ENCODE measurements at places on chromosomes 2 and 18. TPM values are rescaled to one million over a fixed set of nuclear protein-coding genes. Genes with fewer than 3 reads are reported as not detected.

DNA sequence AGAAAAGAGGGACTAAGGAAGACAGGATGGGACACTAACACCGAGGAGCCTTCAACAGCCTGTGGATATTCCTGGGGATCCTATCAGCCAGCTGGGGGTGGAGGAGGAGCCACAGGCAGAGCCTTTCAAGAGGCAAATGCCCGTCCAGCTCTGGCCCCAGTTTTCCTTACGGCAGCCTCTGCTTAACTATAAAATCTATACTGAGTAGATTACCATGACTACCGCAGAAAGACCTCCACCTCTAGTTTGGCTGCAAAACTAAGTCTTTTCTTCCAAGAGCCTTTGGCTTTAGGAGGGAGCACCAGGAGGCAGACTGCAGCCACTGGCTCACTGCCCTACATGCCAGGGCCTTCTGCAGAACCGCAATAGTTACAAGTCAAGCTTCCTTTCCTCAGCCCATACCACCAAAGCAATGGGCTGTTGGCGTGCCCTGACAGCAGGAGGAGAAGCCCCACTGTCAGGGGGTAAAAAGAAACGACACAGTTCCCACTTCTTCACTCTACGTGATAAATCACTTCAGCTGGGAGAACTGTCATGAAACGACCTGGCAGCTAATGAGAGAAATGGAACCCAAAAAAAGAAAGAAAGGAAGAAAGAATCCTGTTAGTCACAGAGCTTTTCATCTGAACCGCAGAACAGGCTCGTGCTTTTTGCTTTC lies 25.1 kb upstream of the CREB1 start:
- no peaks in the 10 kb centered on the region for H3K27me3 ChIP-seq
- no peak for DNase-seq
- no peak overlapping the region for H3K4me3 ChIP-seq

DNA sequence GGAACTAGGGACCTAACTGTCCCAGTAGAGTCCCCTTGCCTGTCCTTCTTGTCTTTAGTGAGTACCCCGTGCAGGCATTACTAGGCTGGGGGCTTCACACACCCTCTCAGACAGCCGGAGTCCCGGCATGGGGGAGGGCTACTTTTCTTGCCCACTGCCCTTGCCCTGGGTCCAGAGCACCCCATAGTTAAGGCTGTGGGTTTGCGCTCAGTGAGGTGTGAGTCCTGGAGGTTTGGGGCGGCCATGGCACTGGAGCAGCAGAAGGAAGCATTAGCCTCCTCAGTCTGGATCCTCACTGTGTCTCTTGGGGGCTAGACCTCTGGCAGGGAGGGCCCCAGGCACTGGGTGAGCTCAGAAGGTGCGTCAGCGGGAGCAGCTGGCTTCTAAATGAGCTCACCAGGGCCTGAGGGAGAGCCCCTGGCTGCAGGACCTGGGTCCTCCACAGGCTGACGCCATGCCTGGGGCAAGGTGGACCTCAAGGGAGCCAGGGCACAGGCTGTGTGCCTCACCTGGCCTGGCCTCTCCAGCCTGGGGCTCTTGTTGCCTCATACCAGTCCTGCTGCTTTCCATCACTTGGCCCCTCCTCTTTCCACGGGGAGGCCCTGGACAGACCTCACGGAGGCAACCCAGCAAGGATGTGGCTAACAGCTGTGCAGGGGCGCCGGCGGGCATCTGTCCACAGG lies 27.4 kb downstream of the HS6ST1 start:
- no peaks in the 10 kb centered on the region for H3K27me3 ChIP-seq
- peaks cover 10% of the 10 kb centered on the region for H3K4me1 ChIP-seq
- no peak overlapping the region for H3K4me3 ChIP-seq
- peaks cover 54% of the 10 kb centered on the region for H3K36me3 ChIP-seq
- DNase-seq, result no peak

- no peak for DNase-seq
- no peaks in the 10 kb centered on the region for H3K4me1 ChIP-seq
- no peak overlapping the region for H3K4me3 ChIP-seq
- H3K27me3 ChIP-seq, result no peaks in the 10 kb centered on the region
- H3K27ac ChIP-seq, result no peak overlapping the region
Measured at GRCh38 chr2:141515931-141516330, 614.9 kb downstream of the LRP1B start.

DNA sequence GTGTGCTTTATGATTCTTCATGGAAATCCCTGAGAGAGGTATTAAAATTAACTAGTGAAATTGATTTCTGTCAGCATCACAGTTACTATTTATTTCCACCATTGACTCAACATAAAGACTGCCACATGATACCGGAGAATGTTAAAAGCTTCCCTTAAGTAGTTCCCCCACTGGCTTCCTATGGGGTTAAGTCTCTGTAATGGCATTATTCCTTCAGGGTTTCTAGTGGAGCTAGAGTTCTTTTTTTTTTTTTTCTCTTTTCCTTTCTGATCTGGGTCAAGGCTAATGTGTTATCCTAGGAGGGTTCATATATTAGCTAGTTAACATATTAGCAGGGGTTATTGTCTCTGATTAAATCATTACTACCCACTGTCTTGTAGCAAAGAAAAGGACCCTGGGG lies 1919.1 kb upstream of the PIK3C3 start:
- H3K4me1 ChIP-seq, result no peaks in the 10 kb centered on the region
- no peaks in the 10 kb centered on the region for H3K36me3 ChIP-seq
- no peak overlapping the region for H3K27ac ChIP-seq
- DNase-seq, result no peak
- H3K27me3 ChIP-seq, result no peaks in the 10 kb centered on the region
- no peak overlapping the region for H3K4me3 ChIP-seq

- H3K36me3 ChIP-seq, result no peaks in the 10 kb centered on the region
- no peak overlapping the region for H3K27ac ChIP-seq
- H3K4me3 ChIP-seq, result no peak overlapping the region
- no peaks in the 10 kb centered on the region for H3K27me3 ChIP-seq
- DNase-seq, result no peak
Measured at GRCh38 chr18:49663899-49664890, 102.3 kb downstream of the LIPG start.

GRCh38 chr18:22086973-22087372 lies 82.4 kb upstream of the GATA6 start:
- H3K27ac ChIP-seq, result no peak overlapping the region
- DNase-seq, result no peak
- H3K27me3 ChIP-seq, result no peaks in the 10 kb centered on the region
- no peaks in the 10 kb centered on the region for H3K4me1 ChIP-seq
- no peak overlapping the region for H3K4me3 ChIP-seq

DNA sequence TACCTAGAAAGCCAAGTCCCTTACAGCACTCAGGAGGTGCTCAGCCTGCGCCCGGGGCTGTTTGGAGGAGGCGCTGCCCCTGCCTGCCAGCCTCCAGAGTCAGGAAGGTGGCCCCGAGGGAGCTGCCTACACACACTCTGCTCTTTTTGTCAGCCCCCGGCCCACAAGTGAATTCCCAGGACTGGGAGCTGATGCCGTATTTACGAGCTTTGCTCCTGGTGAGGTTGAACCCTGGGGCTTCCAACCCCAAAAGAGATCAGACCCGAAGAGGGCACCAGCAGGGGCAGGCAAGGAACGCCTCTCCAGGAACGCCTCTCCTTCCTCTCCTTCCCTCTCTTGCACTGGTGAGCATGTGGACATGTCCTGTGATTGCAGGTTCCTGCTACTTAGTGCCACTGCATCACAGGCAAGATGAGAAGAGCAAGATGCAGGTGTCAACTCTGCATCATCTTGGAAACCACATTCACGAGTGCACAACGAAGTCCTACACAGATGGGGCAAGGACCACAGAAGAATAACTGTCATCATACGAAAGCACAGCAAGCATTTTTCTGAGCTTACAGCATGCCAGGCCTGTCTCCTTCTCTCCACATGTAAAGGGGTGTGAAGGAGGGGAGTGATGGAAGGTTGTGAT lies 126.7 kb downstream of the NDUFA10 start:
- no peak for DNase-seq
- no peaks in the 10 kb centered on the region for H3K36me3 ChIP-seq
- no peak overlapping the region for H3K27ac ChIP-seq
- H3K27me3 ChIP-seq, result no peaks in the 10 kb centered on the region

- no peaks in the 10 kb centered on the region for H3K36me3 ChIP-seq
- H3K4me1 ChIP-seq, result no peaks in the 10 kb centered on the region
- DNase-seq, result peak; percentile 33
- H3K4me3 ChIP-seq, result no peak overlapping the region
- H3K27me3 ChIP-seq, result no peaks in the 10 kb centered on the region
Measured at GRCh38 chr18:54444319-54444914, 86.7 kb downstream of the C18orf54 start.

DNA sequence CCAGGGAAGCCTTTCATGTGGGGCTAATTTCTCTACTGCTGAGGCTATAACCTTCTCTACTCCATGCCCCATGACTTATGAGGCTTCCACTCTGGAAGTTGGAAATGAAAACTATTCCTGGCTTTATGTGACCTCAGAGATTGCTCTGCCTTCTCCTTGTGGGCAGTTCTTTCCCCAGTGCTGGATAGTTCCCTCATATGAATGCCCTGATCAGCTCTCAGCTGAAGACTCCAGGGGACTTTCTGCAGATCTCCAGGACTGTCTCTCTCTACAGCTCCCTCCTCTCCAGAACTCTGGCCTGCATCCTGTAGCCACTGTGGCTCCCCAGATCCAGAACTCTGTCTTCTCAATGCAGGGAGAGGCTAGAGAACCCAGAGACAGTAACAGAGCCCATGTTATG lies 235.1 kb downstream of the SEPTIN10 start:
- H3K4me1 ChIP-seq, result peaks cover 14% of the 10 kb centered on the region
- no peak for DNase-seq
- no peak overlapping the region for H3K4me3 ChIP-seq
- no peaks in the 10 kb centered on the region for H3K36me3 ChIP-seq

GRCh38 chr2:144146076-144146475 lies 373.8 kb downstream of the ZEB2 start:
- H3K36me3 ChIP-seq, result no peaks in the 10 kb centered on the region
- H3K4me1 ChIP-seq, result no peaks in the 10 kb centered on the region
- no peak overlapping the region for H3K27ac ChIP-seq
- H3K4me3 ChIP-seq, result no peak overlapping the region
- no peaks in the 10 kb centered on the region for H3K27me3 ChIP-seq
- DNase-seq, result no peak

- H3K36me3 ChIP-seq, result no peaks in the 10 kb centered on the region
- no peak overlapping the region for H3K27ac ChIP-seq
- H3K4me3 ChIP-seq, result no peak overlapping the region
- H3K4me1 ChIP-seq, result peaks cover 46% of the 10 kb centered on the region
Measured at GRCh38 chr18:8750954-8751415, 45.6 kb downstream of the MTCL1 start.

GRCh38 chr18:10901329-10901728 lies 248.0 kb downstream of the PIEZO2 start:
- no peak overlapping the region for H3K27ac ChIP-seq
- no peaks in the 10 kb centered on the region for H3K36me3 ChIP-seq
- H3K4me1 ChIP-seq, result no peaks in the 10 kb centered on the region
- H3K27me3 ChIP-seq, result no peaks in the 10 kb centered on the region

DNA sequence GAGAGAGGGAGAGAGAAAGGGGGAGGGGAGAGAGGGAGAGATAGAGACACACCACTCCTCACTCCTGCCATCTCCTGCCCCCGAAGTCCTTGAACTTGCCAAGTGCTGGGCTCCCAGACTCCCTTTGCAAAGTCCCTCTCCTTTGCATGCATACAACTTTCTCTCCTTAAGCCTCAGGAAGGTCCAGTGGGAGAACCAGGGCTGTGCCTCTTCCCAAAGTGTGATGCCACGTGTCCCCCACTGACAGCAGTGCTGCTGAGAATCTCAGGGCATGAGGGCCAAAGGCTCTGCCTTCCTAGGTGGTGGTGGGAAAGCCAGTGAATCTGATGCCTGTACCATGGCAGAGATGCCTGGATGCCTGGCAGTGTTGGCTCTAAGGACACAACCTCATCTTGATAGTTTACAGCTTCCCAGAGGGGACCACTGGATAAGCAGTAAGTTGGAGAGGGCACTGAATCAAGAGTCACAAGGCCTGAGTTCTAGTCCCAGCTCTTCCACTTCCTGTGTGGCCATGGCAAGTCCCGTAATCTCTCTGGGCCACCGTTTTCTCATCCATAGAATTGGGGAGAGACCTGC lies 103.4 kb downstream of the CLIP4 start:
- H3K4me3 ChIP-seq, result no peak overlapping the region
- DNase-seq, result no peak
- no peaks in the 10 kb centered on the region for H3K36me3 ChIP-seq

DNA sequence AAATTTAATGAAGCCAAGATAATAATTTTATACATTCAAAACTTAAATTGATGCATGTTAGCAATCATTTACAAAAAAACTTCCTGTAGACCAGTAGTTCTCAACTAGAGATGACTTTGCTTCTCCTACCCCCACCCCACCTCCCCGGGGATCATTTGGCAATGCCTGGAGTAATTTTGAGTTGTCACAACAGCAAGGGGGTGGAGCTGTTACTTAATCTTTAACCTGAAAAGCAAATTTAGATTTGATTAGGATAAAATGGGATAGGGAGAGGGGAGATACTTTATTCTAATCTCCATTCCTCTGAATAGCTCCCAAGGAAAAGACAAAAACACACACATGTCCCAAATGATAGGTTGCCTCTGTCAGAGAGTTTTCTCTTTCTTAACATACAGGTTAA lies 4.2 kb downstream of the SLC40A1 start:
- no peaks in the 10 kb centered on the region for H3K27me3 ChIP-seq
- no peak overlapping the region for H3K4me3 ChIP-seq
- H3K27ac ChIP-seq, result no peak overlapping the region
- no peaks in the 10 kb centered on the region for H3K36me3 ChIP-seq
- H3K4me1 ChIP-seq, result peaks cover 5% of the 10 kb centered on the region

GRCh38 chr2:46296216-46296839 lies 879 bp upstream of the EPAS1 start:
- H3K27me3 ChIP-seq, result peaks cover 73% of the 10 kb centered on the region
- no peak for DNase-seq
- no peaks in the 10 kb centered on the region for H3K36me3 ChIP-seq
- peaks cover 28% of the 10 kb centered on the region for H3K4me1 ChIP-seq
- H3K27ac ChIP-seq, result no peak overlapping the region

DNA sequence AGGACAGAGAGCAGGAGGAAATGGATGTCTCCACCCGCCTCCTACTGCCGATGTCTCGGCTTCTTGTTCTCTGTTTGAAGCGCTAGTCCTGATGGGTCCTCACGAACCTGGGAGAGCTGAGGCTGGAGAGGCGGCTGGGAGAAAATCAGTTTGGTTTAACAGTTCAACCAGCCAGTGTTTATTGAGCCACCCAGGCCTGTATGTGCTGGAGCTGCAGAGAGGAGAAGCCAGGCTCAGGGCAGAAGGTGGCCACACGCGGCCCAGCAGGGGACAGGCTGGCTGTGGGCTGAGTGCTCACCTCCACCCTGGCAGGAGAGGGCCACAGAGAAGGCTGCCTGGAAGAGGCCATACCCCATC lies 202.1 kb downstream of the CYP26B1 start:
- no peak overlapping the region for H3K4me3 ChIP-seq
- no peaks in the 10 kb centered on the region for H3K36me3 ChIP-seq
- no peaks in the 10 kb centered on the region for H3K4me1 ChIP-seq
- H3K27me3 ChIP-seq, result no peaks in the 10 kb centered on the region

EVA1A gene
- 12.7 TPM for total RNA-seq

TMEM198 gene
- 0.52 TPM for total RNA-seq

CLHC1 gene
- total RNA-seq, result 9.4 TPM

PLA2R1 gene
- total RNA-seq, result 0.90 TPM

SPP2 gene
- total RNA-seq, result 0.05 TPM

ZSWIM2 gene
- total RNA-seq, result not detected

NR4A2 gene
- 0.61 TPM for total RNA-seq

CABYR gene
- 1.4 TPM for total RNA-seq

HOXD9 gene
- total RNA-seq, result 0.14 TPM

CTNNA2 gene
- total RNA-seq, result 0.19 TPM
